Stimulated activated naive CD4-positive, alpha-beta T cell treated with Interleukin-2 at 50 U/mL for 16 hours (primary cell): ENCODE measurements at places on chromosomes 3 and 15.
A peak's percentile ranks its signal among the peaks of the same experiment; 100 is the strongest.

- no peak for DNase-seq
Measured at GRCh38 chr15:81047928-81048327, 47.2 kb downstream of the TLNRD1 start.

GRCh38 chr15:65695081-65695480, 73.3 kb downstream of the SLC24A1 start:
- no peak for DNase-seq

DNA sequence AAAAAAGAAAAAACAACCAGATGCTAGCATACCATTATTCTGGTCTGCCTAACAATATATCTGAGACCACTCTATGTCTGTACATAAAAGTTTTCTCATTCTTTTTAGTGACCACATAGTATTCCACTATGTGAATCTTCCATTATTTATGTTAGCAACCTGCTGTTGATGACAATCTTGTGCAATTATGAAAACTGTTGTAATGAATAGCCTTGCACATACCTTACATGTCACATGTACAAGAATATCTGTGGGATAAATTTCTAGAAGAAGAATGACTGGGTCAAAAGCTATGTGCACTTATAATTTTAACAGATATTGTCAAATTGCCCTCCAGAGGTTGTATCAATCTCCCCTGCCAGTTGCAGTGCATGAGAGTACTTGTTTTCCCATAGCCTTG, 62.5 kb downstream of the ARHGAP31 start:
- no peak for DNase-seq

- peak; percentile 28 for DNase-seq
Measured at GRCh38 chr3:67349551-67350174, 304.7 kb downstream of the SUCLG2 start.

DNA sequence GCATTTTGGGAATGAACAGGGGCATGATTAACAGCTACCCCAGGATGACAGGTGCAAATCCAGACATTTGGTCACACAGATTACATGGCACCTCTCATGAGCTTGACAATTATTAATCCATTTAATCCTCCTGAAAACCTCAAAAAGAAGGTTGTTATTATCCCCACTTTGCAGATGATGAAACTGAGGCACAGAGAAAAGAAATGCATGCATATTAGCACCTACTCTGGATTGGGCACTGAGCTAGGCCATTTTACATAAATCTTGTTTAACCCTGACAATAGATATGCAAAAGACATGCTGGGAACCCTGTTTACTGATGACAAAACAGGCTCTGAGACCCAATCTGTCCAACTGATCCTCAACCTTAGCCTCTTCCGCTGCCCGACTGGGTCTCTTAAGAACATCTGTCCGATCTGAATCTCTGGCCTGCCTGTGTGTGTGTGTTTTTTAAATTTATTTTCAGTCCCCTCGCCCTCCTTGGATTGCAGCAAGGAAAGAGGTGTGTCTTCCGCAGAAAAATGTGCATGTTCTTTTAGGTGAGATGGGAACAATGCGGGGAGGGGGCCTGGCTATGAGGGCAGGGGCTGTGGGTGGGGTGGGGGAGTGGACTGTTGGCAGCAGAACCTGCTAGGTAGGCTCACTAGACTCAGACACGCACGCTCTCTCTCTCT, 162.5 kb downstream of the WNT7A start:
- no peak for DNase-seq

DNA sequence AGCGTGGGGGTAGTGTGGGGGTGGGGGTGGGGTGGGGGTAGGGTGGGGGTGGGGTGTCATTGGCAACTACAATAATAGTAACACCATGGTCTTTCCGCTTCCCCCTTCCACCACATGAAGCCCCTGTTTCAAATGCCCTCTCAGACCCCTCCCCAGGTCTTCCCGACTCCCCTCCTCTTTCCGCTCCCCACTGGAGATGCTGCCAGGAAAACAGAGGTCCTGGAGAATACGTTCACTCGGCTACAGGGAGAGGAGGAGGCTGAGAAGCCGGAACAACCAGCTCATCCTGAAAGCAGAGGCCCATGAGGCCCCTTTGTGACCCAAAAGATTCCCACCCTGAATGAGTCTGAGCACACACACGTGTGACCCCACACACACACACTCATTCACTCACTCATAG, 75.4 kb downstream of the CPN2 start:
- DNase-seq, result no peak

DNA sequence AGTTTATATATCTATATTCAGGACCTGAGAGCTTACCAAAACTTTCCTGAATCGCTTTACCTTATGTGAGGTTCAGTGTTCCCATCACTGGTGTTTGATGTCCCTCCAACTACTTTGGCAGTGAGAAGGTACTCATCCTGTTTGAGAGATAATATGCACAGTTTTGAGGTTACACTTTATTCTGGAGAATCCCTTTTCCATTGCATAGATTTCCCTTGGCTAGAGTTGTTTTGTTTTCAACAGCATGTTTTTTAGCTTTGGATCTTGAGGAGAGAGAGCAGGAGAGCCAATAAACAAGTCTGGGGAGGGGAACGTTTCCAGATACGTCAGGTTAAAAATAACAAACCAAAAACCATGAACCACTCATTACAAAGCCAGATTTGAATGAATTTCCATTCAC, 33.6 kb downstream of the CD200 start:
- no peak for DNase-seq

DNA sequence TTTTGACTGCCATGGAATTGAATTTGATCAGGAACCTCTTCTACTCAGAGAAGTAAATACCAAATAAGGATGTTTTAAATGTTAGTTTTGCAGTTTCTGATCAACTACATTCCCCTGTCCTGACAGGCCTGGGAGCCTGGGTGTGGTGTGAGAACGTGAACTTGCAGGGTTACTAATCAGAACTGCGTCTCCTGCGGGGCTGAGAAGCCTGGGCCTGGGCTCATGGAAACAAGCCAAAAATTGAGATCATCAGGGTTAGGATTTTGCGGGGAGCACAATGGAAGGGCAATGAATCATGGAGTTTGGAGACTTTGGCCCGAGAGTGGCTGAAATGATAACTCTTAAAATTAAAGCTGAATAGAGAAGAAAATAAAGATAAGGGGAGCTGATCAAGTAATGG, 47.8 kb upstream of the C3orf70 start:
- no peak for DNase-seq

DNA sequence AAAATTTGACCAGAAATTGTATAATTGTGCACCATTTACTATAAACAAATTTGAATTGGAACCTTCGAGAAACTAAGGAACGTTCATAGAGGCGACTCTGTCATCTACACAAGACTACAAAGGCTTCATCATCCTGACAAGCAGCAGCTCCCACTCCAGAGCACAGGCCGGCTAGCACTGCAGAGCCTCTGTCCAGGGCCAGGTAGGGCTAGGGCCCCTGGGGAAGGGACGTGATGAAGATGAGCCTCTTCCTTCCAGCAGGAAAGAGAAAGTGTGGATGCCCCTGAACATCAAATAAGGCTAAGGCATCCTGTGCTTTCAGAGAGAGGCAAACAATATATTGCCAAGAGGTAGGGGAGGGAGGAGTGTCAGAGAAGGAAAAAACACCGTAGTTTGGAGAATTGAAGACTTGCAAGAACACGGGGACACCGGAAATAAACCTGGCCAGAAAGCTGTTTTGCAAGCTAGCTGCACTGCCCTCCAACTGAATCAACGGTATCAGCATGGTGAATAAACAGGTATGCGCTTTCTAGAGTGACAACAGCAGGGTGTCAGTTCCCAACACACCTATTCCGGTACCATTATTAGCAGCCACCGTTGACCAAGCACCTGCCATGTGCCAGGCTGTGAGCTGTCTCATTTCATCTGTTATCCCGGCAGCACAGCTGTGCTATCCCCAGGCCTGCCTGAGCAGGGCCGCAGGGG, 12.4 kb downstream of the XXYLT1 start:
- no peak for DNase-seq

GRCh38 chr3:177055605-177056571, 141.4 kb downstream of the TBL1XR1 start:
- no peak for DNase-seq

DNA sequence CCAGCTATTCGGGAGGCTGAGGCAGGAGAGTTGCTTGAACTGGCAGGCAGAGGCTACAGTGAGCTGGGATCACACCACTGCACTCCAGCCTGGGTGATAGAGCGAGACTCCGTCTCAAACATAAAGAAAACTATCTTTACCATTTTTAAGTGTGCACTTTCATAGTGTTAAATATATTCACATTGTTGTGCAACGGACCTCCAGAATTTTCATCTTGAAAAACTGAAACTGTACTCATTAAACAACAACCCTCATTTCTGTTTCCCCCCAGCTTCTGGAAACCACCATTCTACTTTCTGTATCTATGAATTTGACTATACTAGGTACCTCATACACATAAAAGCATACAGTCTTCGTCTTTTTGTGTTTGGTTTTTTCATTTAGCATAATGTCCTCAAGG, 375.1 kb downstream of the SHQ1 start:
- DNase-seq, result no peak

DNA sequence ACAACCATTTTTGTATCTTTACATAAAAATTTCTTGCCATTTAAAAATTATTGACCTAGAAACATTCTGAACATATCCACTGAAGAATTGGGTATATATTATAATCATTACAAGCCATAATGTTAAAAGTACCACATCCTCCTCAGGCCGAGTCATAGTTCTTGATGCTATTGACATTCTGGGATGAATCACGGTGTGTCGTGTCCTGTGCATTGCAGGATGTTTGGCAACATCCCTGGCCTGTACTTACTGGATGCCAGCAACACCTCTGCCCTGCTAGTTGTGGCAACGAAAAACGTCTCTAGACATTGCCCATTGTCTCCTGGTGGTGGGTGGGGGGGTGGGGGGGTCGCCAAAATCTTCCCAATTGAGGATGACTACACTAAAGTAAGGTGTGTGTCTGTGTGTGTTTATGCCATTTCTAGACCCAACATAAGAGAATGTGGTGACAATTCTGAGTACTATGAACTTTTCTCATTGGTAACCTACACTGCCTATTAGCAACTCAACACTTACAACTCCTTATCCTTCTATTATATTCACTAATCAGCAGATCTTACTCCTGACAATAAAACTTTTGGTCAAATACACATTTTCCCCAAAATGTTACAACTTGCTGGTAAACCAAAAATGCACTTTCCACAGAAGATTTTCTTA, 471.6 kb downstream of the FOXP1 start:
- peak; percentile 16 for DNase-seq

- DNase-seq, result no peak
Measured at GRCh38 chr15:79002581-79002980, 57.7 kb upstream of the CTSH start.
